ENCODE measurements at places on chromosomes 7 and 10.
A peak's percentile ranks its signal among the peaks of the same experiment; 100 is the strongest.

GRCh38 chr7:90580051-90580450, 16.1 kb upstream of the CDK14 start:
- DNase-seq: no peak

DNA sequence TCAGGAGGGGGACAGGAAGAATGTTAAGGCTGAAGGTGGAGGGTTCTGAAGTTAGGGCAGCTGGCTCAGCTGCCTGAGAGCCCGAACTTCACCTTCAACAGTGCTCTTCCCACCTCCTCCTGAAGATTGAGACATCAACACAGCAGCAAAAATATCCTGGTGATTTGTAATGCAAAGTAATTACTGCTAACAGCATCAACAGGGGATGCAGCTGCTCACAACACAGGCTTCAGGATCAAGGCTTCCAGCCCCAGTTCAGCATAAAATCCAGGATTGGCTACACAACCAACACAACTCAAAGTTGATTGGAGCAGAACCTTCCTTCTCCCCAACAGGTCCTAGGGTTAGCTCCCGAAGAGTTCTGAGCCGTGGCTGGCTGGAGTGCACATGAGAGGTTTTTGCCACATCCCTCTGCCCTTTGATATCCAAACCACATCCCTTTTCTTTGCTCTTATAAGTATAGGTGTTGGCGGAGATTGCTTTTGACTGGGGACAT, 242.4 kb downstream of the KIAA1217 start:
- DNase-seq: no peak

DNA sequence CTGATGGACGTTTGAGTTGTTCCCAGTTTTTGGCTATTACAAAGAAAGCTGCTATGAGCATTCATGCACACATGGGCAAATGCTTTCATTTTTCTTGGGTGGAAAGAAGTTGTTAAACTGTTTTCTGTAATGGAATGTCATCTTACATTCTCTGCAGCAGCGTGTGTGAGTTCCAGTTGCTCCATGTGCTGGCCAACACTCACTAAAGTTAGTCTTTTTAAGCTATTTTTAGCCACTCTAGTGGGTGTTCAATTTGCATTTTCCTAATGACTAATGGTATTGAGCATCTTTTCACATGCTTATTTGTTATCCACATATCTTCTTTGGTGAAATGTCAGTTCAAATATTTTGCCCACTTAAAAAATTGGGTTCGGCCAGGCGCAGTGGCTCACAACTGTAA, 82.8 kb upstream of the COL13A1 start:
- DNase-seq: no peak

GRCh38 chr10:128178302-128178958, 52.2 kb upstream of the MKI67 start:
- DNase-seq: peak; percentile 32

- DNase-seq: no peak
Measured at GRCh38 chr10:104601166-104601565, 39.9 kb upstream of the SORCS3 start.

GRCh38 chr10:110357252-110357780, 52.6 kb upstream of the SMNDC1 start:
- DNase-seq: peak; percentile 60

DNA sequence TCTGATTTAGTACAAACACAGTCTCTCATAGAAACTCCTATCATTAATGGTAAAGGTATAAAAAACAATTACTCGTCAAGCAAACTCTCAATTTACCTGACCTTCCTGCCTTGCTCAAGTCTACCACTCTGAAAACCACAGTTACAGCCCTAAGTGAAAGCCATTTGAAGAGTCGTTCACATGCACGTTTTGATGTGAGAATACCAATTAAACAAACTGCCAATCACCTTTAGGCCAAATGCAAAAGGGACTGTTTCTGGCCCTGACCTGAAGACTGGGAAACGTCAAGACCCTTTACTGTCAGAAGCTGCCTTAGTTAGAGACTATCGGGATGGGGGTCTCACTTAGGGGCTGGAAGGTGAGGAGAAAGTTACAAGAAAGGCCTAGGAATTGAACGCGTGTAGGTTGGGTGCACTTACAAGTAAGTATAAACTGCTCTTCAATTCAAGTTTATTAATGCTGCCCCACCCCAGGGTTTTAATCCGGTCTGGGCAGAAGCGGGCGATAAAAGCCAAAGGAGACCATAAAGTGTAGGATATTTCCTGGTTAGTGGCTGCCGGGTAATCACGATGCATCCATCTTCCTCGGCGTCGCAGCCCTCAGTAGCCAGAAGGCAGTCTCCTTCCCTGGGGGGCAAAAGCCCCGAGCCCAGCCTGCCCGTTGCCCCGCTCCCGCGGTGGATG, 935 bp downstream of the TM9SF3 start:
- no peak for DNase-seq

GRCh38 chr10:3293581-3294431, 121.2 kb upstream of the PITRM1 start:
- DNase-seq: no peak

DNA sequence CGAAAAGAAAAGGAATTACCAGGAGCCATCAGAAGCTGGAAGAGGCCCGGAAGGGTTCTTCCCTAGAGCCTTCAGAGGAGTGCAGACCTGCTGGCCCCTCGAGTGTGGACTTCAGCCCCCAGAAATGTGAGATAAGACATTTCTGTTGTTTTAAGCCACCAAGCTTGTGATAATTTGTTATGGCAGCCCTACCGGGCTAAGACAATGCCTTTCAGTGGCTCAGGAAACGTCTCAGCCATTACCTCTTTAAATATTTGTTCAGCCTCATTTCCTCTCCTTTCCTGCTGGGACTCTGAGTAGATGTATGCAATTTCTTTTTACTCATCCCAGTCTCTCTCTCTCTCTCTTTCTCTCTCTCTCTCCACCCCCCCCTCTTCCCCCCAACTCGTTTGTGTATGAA, 174.7 kb upstream of the GRB10 start:
- DNase-seq: no peak

DNA sequence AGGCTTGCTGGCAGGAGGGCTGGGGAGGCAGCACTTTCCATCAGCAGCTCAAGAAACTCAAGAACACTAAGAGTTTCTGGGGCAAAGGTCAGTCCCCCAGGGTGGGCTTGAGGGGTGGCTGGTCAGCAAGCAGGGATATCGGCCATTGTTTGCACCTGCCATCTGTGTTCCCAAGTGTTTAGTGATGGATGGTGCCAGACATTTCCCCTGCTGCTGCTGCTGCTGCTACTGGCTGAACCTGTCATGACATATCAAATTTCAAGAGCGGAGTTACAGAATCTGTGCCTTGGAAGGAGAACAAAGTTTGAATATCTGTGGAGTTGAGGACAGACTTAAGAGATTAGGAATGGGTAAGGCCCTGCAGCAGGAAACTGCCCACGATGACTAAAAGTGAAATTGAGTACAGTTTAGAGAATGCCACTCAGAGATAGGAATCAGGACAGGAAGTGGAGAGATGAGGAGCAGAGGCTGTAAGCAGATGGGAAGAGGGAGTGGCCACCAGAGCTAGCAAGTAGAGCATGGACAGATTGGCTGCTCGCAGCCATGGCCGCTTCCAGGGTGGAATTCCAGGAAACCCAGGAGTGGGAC, 39.2 kb upstream of the PPP1R3C start:
- DNase-seq: no peak

- no peak for DNase-seq
Measured at GRCh38 chr10:104260775-104261115, 6.1 kb downstream of the GSTO1 start.

DNA sequence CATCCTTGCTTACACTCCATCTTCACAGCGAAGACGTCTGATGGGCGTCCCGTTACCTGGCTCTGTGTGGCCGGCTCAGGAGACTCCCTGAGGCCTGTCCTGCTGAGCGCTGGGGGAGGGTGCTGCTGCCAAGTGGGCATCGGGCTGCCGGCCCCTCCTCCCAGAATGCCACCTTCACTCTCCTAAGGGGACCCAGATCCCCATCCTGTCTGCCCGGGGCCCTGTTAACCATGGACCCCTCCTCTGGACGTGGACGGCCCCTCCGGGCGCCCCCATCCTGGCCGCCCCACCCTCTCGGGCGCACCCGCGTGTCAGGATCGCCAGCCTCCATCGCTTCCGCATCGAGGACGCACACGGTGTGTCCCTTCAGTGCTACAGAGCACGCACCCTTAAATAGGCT, 7.3 kb upstream of the FOXL3 start:
- DNase-seq: no peak

DNA sequence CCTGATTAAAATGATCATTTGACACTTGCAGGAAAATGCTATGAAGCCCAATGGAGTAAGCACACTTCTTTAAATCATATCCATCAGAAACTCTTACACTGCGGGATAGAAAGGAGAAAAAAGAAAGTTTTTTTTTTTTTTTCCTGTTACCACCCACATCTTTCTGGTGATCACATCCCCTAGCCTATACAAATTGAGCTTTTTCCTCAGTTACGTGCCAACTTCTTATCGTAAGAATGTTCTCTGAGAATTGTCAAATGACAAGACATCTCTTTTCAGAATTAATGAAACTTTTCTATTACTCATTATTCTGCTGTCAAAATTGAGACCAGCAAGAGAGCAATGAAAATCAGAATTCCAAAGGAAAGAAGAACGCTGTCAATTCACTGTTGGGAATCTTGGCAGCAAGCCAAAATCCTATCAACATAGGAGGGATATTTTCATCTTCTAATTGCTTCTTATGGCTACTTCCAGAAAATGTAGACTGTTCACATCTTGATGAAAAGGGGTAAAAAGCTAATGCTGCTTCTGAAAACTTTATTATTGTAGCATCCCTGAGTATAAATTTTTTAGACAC, 179.5 kb downstream of the ADAM12 start:
- no peak for DNase-seq

- no peak for DNase-seq
Measured at GRCh38 chr10:5932345-5932744, 42.3 kb downstream of the FBH1 start.

DNA sequence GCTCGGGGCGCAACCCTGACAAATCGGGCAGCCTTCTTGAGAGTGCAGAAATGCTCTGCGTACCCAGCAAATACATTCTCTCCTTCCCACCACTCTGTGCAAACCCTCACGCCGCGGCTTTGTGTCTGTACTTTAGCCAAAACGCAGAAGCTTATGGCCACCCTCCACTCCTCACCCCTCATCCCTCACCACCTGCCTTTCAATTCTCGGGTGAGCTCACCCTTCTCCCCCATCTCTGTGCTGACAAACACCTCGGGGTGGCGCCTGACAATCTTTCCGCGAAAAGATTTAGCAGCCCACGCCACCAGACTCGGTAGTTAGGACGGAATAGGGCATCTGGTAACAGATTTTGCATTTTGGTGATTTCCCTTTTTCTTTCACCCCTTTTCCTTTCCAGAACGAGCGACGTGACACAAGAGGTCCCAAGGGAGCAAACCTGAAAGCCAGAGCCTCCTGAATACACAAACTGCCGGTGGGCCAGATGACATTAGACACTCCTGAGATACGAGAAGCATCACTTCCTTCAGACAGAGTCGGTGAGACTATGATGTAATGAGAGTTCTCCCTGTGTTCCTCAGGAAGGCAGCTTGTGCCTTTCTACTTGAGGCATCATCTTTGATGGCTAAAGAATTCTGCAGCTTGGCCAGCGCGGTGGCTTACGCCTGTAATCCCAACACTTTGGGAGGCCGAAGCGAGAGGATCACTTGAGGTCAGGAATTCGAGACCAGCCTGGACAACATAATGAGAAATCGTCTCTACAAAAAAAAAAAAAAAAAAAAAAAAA, 671 bp upstream of the ATAD1 start:
- peak; percentile 59 for DNase-seq

DNA sequence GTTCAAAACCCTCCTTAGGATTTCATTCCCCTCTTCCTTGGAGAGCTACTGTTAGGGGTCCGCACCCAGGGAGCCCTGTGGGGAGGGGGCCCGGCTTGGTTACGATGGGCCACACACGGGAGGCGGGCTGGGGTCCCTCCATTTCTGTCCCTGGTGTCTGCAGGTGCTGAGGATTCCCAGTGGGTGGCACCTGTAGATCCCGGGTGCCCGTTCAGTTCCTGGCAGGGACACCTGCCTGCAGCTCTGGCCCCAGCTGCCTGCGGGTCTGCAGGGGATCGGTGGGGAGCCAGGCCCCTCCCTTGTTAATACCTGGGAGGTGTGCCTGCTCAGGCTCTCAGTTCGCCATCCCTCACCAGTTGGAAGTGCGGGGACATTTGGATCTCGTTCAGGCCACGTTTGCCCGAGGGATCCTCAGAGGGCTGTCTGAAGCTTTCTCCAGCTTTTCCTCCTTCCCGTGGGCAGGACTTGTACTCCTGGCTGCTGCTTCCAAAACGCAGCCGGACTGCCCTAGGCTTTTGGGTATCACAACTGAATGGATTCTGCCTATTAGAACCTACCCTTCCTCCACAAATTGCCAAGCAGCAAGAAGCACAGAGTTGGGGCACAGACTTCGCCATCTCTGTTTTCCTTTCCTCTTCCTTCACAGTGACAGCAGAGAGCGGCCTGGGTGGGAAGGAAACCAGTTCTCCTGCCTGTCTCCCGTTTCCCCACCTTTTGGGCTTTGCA, 22.3 kb upstream of the IL15RA start:
- DNase-seq: no peak

DNA sequence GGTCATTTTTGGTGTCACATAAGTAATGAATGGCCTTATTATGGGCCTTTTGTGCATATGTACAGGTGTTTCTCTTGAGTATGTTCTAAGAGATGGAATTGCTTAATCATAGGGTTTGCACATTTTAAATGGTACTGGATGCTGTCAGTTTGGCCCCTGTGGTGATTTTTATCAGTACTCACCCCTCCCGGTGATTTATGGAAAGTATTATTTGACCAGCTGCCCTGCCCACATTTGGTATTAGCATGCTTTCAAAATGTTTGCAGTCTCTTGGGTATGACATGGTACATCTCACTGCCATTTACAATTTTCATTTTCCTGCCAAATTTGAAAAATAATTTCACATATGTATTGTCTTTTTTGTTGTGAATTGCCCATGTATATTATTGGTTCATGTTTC, 427.7 kb downstream of the LRMDA start:
- no peak for DNase-seq

GRCh38 chr7:107194052-107194451, 25.2 kb downstream of the HBP1 start:
- DNase-seq: no peak

DNA sequence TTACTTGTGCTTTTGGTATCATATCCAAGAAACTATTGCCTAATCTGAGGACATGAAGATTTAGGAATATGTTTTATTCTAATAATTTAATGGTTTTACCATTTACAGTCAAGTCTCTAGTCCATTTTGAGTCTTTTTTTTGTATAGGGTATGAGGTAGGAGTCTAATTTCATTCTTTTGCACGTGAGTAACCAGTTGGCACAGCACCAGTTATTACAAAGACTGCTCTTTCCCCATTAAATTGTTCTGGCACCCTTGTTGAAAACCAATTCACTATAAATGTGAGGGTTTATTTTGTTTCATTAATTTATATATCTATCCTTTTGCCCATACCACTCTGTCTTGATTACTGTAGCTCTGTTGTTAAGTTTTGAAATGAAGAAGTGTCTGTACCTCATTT, 381.6 kb downstream of the SUGCT start:
- DNase-seq: no peak

- no peak for DNase-seq
Measured at GRCh38 chr10:91745090-91745831, 53.0 kb upstream of the TNKS2 start.

- DNase-seq: no peak
Measured at GRCh38 chr10:96840841-96841518, 8.9 kb downstream of the LCOR start.
